ENCODE measurements at places on chromosomes 5 and 9.

DNA sequence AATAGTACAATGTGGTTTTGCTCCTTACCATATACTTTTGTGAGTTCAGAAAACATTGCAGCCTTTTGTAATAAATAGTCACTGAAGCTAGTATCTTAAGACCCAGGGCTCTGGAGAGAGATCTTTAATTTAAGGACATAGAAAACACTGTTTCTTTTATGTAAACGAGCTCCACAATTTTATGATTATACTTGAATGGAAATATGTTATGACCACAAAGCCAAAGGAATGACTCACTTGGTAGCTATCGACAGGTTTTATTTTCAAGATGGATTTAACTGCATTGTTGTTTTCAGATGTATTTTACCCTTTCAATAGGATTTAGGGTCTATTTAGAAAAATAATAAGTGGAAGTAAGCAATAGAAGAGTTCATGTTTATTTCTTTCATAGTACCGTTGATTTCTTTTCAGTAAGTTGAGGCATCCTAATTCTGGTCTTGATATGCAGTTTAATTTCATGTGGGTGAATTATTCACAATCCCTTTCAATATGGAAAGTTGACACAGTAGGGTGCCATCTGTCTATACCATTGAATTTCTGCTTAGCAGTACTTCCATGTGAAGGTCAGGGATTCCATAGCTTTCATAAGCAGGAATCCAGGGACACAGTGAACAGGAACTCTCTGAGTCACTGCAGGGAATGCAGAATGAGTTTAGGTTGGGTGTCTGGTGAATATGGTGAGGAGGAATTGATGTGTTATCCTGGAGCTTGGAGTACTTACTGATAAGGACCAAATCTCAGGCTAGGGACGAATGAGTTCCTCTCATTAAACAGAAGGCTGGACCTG is 157.6 kb downstream of the CD180 start:
- DNase-seq = no peak

GRCh38 chr5:158265346-158265745 is 406.4 kb upstream of the CLINT1 start:
- no peak for DNase-seq

GRCh38 chr5:92962752-92963151 is 618.3 kb downstream of the NR2F1-AS1 start:
- no peak for DNase-seq

GRCh38 chr5:78803353-78803752 is 154.8 kb upstream of the LHFPL2 start:
- DNase-seq = no peak

DNA sequence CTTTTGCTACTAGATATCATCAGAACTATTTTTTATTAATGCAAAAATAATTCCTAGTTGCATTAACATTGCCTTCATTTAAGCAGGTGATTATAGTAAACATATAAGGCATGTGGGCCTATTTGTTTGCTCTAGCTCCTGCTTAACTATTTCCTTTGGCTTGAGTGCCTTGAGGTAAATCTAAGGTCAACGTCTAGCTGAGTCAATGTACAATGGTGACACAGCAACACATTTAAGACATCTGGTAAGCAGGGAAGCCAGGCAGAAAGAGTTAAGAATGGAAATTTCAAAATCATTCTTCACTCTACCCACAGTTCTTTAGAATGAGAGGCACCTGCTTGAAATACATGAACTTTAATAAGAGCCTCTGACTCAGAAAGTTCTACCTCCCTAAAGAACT is 111.9 kb upstream of the FST start:
- DNase-seq = no peak

- DNase-seq = no peak
Measured at GRCh38 chr5:160679567-160680309, 172.3 kb downstream of the ATP10B start.
